ENCODE measurements at places on chromosomes 6 and 20.

- no peak for DNase-seq
These were observed 6.7 kb downstream of the ZBP1 start for GRCh38 chr20:57613481-57613921.

GRCh38 chr6:108884211-108885059 is 36.2 kb downstream of the ARMC2 start:
- DNase-seq = no peak

DNA sequence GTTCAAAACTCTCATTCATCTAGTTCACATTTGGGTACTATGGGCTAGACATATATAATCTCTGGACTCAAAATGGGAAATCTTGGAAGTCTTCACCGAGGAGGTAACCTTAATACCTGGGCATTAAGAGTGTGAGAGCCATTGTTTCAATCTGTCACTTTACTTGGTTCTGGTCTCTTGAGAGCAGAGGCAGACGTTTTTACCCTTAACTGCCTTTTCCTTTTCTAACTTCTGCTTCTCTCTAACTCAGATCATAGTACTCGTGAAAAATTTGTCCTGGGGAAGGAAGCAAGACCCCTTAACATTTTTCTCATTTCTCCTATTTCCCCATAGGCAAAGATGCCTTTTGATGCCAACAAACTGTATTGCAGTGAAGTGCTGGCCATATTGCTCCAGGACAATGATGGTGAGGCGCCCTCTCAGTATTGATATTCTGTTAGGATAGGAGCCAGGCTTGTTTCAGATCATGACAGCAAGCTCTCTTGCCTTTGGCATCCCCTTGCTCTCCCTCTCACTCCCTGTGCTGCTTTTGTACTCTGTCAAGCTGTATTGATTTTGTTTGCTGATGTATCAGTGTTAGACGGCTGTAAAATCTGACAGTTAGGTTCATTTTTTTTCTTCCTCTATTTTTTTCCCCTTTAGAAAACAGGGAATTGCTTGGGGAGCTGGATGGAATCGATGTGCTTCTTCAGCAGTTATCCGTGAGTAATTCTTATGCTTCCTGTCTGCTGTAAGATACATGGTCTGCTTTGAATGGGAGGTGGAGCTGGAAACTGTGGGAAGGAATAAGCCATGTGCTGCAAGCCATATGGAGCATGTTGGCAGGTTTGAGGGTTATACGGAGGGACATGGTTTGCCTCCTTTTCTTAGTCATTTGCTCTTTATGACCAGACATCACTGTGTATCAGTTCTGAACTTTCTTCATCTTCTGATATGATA is 83.5 kb downstream of the CTNNBL1 start:
- no peak for DNase-seq

DNA sequence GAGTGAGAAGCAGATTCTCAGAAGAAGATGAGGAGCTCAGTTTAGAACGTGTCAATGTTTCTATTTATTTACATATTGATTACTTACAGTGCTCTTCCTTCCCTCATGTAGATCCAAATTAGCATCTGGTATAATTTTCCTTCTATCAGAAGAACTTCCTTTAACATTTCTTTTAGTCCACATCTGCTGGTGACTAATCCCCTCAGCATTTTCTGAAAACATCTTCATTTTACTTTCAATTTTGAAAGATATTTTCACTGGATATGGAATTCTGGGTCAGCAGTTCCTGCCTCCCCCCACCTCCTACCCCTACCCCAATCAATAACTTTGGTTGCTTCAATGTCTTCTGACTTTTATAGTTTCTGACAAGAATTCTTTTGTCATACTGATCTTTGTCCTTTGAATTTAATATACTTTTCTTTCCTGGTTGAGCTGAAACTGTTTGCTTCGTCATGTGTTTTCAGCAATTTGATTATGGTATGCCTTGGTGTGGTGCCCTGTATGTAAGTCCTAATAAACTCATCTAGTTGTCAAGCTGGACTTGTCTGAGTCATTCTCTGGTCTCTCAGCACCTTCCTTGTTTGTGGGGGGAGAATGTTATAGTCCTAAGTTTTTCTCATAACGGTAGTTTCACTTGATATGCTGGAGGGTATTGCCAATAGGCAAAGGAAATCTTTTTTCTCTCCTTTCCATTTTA is 57.0 kb downstream of the SMPDL3A start:
- DNase-seq = no peak

GRCh38 chr6:135116571-135116970 is 61.9 kb upstream of the HBS1L start:
- DNase-seq = peak; percentile 51

Measured in activated CD4-positive, alpha-beta T cell treated with anti-CD3 and anti-CD28 coated beads, Interleukin-10, Interleukin-2, amounts not matched to agents 100 ng/mL and 50 ng/mL, durations not matched to agents 16 hours and 8 hours (primary cell).